Retina (tissue), 1 donor: ENCODE measurements at places on chromosomes 1 and 21.
A peak's percentile ranks its signal among the peaks of the same experiment; 100 is the strongest.

DNA sequence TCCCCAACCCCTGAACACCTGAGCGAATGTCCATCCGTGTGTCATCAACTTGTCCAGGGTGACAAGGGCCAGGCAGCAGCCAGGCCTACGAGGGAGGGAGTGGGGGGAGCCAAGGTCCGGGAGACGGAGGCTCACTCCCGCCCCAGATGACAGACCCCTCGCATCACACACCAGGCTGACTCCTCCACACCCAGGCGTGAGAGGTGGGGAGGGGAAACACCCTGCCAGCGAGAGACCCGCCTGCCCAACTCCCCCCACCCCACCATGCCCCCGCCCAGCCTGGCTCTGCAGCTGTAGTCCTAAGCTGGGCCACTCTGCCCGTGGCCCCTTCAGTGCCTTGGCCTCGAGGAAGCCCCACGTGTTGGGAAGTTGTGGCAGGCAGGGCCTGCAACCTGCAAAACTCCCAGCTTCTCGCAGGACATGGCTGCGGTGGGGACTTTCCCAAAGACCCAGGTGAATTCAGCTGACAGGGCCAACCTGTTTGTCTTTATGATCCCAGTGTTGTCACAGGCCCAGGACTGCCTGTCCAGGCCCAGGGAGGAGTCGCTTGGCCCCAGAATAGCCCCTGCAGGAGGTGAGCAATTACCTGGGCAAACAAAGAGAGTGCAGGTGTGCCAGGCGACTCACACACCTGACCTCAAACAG, 62.9 kb downstream of the RIPK4 start:
- DNase-seq = no peak

DNA sequence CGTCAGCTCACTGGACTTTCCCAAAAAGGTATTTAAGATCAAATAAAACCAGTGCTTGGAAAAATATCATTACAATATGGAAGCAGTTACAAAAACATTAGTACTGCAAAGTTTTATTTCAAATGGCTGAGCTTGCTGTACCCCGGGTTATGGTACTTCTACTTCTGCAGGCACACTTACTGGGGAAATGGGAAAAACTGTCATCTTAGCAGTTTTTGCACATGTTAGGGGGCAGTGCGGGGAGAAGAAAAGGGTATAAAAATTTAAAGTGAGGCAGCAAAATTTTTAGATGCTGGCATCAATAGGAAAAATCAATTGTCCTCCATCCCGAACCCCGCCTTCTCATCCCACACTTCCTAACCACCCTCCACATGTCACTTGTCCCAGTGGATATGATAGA, 133.4 kb downstream of the ATG4C start:
- no peak for DNase-seq

DNA sequence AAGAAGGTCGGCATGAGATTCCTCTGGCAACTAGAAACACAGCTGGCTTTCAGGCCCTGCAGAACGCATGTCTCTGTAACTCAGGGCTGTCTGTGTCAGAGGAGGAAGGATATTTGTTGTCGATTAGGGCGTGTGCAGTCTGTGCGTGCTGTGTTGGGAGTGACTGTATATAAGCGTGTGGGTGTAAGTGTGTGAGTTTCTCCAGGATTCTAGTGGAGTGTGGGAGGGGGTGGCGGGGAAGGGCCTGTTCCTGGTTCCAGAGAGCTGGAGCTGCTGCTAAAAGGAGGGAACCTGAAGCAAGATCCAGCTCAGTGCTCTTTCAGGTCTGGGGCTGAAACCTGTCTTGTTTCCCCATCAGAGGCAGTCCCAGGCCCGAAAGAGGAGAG, 74.3 kb downstream of the SLC16A1 start:
- DNase-seq = no peak

DNA sequence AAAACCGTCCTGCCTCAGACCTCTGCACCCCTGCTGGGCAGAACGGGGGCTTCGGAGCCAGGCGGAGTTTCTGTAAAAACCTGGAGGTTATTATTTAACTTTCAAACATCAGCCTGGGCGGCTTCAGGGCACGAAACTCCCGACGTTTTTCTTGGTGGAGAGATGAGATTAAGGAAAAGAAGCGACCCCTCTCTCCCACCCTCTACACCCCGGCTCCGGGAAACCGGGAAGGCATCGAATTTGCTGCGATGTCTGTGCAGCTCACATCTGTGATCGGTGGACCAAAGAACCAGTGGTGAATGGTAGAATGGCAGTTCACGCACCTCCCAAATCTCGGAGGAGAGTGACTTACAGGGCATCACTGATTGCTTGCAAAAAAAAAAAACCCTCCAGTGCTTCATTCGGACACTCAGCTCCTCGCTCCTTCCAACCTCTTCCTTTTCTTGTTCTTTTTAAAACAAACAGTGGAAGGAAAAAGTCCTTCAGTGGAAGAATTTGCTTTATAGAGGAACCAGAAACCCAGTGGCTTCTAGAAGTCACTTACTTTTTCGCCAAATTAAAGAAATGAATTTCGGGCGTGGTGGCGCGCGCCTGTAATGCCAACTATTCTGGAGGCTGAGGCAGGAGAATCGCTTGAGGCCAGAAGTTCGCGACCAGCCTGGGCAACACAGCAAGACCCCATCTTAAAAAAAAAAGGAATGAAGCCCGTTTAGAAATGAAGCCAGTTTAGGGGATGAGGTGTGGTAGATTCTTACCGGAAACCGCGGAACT, 884 bp downstream of the PHACTR4 start:
- no peak for DNase-seq

GRCh38 chr1:116569381-116569670, 1.5 kb downstream of the CD58 start:
- no peak for DNase-seq

- no peak for DNase-seq
These were observed 657.4 kb upstream of the ADGRL4 start for GRCh38 chr1:79663916-79664315.

GRCh38 chr1:246907472-246907871, 24.3 kb downstream of the AHCTF1 start:
- peak; percentile 8 for DNase-seq

GRCh38 chr1:222665964-222666363, 46.3 kb downstream of the AIDA start:
- no peak for DNase-seq

GRCh38 chr21:44539046-44539445, 949 bp downstream of the KRTAP10-1 start:
- no peak for DNase-seq

- no peak for DNase-seq
These were observed 42.5 kb upstream of the IL10 start for GRCh38 chr1:206814716-206815341.

GRCh38 chr1:61273167-61273705, 190.9 kb downstream of the NFIA start:
- no peak for DNase-seq

DNA sequence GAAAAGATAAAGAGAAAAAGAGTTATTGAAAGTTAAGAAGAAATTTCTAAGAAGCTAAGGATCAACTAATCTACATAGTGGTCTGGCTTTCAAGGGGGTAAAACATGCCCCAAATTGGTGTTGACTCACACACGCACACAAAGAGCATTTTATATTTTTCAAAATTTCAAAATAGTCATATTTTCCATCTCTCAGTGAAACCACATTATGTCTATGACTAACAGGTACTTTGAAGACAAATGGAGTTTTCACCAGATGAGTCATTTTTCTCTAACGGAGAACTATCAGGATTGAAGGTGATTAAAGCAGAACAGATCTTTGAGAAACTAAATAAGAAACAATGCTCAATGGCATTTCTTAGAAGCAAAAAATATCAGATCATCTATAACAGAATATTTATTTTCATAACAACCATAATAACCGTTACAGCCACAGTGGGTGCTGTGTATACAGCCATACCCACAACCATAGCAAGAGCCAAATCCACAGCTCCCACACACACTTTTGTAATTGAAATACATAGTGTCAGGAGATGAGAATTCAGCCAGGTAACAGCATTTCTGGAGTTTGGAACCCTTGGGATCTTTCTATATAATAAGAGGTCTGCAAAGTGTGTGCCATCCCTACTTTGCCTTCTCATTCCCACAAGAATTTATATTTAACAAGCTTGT, at the start of gene KRTAP21-3:
TSS of gene KRTAP21-3 (minus strand) at position 539 of the 671 bp plus-strand sequence. CDS start at position 521, 18 bp downstream.
- no peak for DNase-seq

DNA sequence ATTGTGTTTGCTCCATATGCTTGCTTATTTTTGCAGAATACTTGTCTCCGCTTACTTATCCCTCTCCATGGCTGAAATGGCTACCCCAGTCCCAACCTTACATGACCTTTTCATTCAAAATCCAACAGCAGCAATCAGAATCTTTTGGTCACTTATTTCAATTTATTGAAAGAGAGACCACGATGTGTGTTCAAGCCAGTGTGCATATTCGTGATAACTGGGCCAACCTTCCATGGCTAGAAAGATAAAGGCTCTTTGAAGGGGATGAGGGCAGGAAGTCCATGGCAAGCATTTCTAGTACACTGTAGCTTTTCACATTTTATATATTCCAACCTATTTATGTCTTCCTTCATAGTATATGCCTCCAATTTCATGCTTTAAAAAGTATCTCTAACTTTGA, 23.1 kb downstream of the HSD11B1 start:
- no peak for DNase-seq

- no peak for DNase-seq
These were observed 15.1 kb upstream of the PODN start for GRCh38 chr1:53046930-53047329.

DNA sequence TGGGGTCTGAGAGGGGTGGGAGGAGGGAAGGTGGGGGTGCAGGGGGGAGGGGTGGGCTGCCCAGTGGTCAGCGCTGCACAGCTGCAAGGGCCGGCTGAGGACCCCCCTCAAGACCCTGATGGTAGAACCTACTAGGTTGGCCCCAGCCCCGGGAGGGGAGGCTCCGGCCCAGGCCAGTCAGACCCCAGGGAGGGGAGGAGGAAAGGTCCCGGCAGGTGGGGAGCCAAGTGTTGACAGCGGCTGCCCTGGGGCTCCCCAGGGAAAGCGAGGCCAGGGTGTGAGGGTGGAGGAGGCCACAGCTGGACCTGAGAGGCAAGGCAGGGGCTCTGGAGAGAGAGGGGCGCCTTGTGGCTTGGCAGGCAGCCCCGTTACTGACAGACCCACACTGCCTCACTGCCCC, 31.1 kb downstream of the MEGF6 start:
- DNase-seq = no peak

- no peak for DNase-seq
These were observed 13.5 kb upstream of the NEXN start for GRCh38 chr1:77874804-77875445.

GRCh38 chr1:6200188-6200809, 904 bp upstream of the RPL22 start:
- no peak for DNase-seq

DNA sequence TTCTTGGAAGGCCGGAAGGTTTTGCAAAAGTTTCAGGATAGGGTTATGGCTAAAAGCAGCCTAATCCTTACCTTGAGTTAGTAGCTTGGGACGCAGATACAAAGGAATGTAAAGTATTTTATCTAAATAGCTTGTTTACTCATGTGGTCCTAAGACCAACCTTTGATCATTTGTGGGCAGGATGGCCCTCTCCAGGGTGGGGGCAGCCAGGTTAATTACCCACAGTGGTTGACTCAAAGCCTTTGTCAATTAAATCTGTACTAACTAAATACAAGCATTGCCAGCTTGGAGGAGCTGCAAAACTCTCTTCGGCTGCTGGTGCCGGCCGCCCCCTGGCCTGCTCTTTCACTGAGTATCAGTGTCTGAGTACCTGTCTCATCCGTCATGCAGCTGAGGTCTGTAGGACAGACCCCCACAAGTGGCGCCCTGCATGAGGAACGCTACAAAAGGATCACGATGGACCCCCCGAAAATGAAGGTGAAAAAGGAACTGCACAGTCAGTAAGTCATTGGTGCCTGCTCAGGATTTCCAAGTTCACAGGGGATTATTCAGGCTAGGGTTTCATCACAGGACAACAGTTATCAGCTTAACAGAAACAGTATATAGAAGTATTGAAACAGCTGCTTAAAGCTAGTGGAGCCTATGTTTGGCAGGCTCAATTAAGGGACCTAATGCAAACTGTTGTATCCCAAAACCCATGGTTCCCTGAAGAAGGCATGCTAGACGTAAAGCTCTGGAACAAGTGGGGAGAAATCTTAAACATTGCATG, 212.5 kb upstream of the MAP1LC3C start:
- no peak for DNase-seq

GRCh38 chr1:229203030-229203751, 67.7 kb upstream of the RAB4A start:
- DNase-seq = peak; percentile 43

- no peak for DNase-seq
These were observed 33.1 kb upstream of the KLHDC7A start for GRCh38 chr1:18447509-18448220.

DNA sequence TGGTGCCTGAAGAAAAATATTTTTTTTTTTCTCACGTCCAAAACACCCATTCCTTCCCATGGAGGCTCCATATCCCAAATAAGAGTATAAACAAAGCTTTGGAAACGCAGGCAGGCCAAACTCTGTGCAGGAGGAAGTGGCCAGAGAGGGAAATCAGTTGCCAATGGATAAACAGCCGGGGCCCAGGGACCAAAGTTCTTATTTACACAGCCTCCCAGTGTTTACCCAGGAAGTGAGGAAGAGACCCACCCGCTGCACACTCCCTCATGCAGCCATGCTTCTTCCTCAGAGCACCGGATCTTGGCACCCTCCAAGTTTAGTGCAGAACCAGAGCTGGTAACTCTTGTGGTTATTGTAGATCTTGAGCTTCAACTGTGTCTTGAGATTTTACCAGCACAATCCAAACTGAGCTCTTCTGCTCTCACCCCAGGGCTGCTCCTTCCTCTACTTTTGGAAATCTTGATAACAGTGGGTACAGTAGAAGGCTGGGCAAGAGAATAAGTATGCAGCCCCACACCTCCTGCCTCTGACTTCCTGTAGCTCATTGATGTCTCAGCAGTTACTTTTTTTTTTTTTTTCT, 14.2 kb downstream of the MARCKSL1 start:
- no peak for DNase-seq

- DNase-seq = no peak
These were observed 6.8 kb downstream of the SPRR5 start for GRCh38 chr1:152953761-152954160.

DNA sequence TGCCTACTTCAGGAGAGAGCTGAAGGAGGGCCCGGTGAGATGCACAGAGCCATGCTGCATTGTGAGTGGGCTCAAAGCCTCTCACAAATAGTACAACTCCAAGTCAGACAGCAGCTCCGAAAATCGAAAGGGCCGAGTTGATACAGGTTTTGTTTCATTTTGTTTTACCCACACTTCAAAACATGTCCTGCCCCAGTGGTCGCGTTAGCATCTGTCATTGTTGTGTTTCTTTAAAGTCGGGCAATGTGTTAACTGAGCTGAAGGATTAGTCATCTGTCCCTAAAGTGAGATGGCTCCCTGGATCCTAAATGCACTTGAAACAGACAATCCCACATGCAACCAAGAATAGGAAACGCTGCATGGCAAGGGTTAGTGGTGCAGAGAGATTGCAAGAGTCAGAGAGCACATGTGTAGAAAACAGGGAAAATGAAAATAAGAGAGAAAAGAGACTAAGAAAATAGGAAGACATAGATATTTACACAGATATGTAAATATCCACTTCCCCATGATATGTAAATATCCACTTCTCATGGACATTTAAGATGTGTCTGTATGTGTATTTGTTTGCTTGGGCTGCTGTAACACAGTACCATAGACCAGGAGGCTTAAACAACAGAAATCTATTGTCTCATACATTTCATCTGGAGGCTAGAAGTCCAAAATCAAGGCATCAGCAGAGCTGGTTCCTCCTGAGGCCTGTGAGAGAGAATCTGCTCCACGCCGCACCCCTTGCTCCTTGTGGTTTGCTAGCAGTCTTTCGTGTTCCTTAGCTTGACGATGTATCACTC, 131.4 kb upstream of the RAB4A start:
- DNase-seq = no peak

- DNase-seq = peak; percentile 91
These were observed at the start of gene TRIM67 for GRCh38 chr1:231161667-231162296. Gene TRIM67, plus strand, starts transcription at chr1:231162058. Its CDS starts 912 bp downstream, at chr1:231162970.

GRCh38 chr21:41966872-41967621, 13.2 kb upstream of the C2CD2 start:
- DNase-seq = no peak
